ENCODE measurements at places on chromosomes 3 and 15.

GRCh38 chr3:71689291-71689690 lies 35.9 kb downstream of the EIF4E3 start:
- DNase-seq, result no peak

DNA sequence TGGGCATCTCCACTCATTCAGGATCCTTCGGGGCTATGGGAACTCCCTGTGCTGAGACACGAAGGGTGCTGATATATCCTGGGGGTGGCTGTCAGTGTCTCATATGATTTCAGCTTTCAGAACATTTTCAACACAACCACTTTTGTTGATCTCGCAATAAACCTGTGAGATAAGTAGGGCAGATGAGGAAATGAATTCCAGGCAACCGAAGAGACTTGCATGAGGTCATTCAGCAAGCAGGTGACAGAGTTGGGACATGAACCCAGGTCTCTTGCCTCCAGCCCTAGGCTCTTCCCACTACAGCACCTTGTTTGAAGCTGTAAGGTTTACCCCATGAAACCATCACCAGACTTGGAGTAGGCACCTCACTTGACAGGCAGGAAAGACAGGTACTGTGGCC lies 16.6 kb downstream of the DUOX1 start:
- no peak for DNase-seq

DNA sequence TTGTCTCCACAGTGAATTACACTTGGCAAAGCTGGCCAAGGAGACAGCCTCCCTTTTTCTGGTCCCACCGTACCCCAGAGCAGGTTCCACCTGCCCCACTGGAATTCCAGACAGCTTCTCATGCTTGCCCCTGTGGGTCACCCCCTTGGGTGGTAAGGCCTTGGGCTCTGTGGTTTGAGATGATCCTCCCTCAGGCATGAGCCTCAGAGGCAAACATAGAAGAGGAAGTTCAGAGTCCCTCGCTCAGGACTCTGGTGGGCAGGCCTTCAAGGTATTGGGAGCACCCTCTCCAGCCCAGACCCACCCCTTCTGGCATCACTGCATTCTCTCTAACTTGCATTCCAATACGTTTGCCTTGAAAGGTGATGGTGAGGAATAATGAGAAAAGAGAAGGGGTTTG lies 17.6 kb upstream of the UBA7 start:
- no peak for DNase-seq

GRCh38 chr3:53694046-53694445 lies 152.2 kb downstream of the CHDH start:
- DNase-seq, result no peak

All from T-helper 2 cell (primary cell).